ENCODE measurements at places on chromosomes 16 and 17. TPM values are rescaled to one million over a fixed set of nuclear protein-coding genes. Genes with fewer than 3 reads are reported as not detected.

Gene MYH3
- total RNA-seq = 4.9 TPM

GRCh38 chr17:10772425-10773380 lies 31.2 kb downstream of the TMEM238L start:
- no peak for DNase-seq

DNA sequence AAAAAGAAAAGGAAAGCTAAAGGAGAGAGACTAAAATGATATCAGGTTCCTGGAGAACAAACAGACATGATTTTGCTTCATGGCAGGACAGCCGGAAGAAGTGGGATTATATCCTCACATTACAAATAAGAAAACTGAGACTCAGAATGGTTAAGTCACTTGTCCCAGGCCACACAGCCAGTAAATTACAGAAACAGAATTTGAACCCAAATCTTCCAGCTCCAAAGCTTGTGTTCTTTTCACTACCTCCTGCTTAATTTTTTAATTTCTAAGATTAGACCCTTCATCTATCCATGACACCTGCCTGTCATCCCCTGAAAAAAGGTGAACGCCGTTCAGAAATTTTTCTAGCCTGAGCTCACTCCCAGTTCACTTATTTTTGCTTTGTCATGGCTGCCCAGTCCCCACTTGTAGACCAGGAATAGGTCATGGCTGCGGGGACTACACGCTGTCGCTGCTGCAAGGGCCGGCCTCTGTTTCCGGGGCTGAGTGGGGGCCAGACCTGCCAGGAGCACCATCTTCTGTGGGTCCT lies 36.1 kb downstream of the MAPT start:
- DNase-seq = no peak

- DNase-seq = no peak
Observed at GRCh38 chr16:2033057-2033908, 6.6 kb downstream of the NHERF2 start.

Gene POLG2
- total RNA-seq = 16.7 TPM

Gene OR4D1
- total RNA-seq = not detected

GRCh38 chr16:86504315-86505184 lies 5.8 kb upstream of the FOXF1 start:
- no peak for DNase-seq

Gene NOG
- 7.4 TPM for total RNA-seq

Measured in vagina (tissue), 2 donors.